ENCODE measurements at places on chromosomes 16 and 17. TPM values are rescaled to one million over a fixed set of nuclear protein-coding genes. Genes with fewer than 3 reads are reported as not detected.

GRCh38 chr17:42386777-42387657 lies 1.2 kb downstream of the STAT3 start:
- DNase-seq = no peak

- DNase-seq = peak; percentile 56
These were observed 5.8 kb upstream of the ALDH3A1 start for GRCh38 chr17:19753661-19754463.

GRCh38 chr16:11355862-11356261 lies 10.6 kb downstream of the RMI2 start:
- no peak for DNase-seq

- no peak for DNase-seq
These were observed 2.1 kb downstream of the SLC16A6 start for GRCh38 chr17:68288804-68289203.

DNA sequence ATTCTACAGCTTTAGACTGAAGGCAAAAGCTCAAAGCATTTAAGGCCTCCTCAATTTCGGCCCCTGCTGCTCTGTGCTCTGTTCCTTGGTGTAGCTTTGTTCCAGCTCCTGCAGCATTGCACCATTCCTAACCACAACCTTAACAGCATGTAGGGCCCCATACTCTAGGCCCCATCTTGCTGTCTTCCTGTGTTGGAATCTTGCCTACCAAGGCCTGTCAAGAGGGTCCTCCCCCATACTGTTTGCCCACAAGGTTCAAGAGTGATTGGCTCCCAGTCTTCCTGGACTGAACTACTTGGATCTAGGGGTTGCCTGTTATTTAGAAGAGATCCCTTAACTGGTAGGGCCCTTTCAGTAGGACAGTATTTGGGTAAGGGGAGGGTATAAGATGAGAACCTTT lies 26.8 kb downstream of the TRPV2 start:
- DNase-seq = no peak

DNA sequence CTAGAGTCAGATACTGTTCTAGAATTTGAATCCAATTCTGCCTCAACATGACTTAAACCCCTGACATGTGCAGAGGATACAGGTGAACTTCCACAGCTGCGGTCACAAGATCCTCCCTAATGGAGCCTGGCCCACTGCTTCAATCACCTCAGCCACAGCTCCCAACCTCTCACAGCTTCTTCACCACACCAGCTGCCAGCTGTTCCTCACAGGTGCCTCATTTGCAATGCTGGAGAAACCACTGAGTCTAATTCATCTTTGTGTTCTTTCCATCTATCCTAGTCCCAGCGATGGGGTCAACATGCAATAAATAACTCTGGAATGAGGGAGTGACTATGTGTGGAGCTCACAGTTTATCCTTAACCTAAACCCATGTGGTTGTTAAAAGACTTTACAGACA lies 72.0 kb upstream of the MAF start:
- DNase-seq = no peak

DNA sequence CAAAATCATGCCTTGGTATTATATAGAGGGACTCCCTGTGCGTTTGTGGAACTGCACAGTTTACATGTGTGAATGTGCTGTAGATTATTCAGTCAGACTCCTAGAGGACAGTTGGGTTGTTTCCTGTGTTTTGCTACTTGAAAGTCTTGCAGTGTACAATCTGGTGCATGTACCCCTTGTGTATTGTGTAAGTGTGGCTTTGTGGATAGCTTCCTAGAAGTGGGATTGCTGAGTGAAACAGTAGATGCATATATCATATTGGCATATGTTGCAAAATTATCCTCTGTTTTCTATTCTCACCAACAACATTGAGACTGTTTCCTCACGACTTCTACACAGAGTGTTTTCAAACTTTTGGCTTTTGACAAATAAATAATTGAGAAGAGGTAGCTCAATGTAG lies 263.7 kb downstream of the MAP2K6 start:
- DNase-seq = no peak

Gene TMEM92
- total RNA-seq = 0.53 TPM

Gene DUSP14
- 21.0 TPM for total RNA-seq

Gene OTOA
- 0.31 TPM for total RNA-seq

Gene VWA3A
- 0.71 TPM for total RNA-seq
